Thymus (tissue), 14 donors: ENCODE measurements at places on chromosomes 11 and 22.
A peak's percentile ranks its signal among the peaks of the same experiment; 100 is the strongest.

- DNase-seq, result peak; percentile 41
Observed at GRCh38 chr11:72471005-72471898, 36.9 kb upstream of the CLPB start.

DNA sequence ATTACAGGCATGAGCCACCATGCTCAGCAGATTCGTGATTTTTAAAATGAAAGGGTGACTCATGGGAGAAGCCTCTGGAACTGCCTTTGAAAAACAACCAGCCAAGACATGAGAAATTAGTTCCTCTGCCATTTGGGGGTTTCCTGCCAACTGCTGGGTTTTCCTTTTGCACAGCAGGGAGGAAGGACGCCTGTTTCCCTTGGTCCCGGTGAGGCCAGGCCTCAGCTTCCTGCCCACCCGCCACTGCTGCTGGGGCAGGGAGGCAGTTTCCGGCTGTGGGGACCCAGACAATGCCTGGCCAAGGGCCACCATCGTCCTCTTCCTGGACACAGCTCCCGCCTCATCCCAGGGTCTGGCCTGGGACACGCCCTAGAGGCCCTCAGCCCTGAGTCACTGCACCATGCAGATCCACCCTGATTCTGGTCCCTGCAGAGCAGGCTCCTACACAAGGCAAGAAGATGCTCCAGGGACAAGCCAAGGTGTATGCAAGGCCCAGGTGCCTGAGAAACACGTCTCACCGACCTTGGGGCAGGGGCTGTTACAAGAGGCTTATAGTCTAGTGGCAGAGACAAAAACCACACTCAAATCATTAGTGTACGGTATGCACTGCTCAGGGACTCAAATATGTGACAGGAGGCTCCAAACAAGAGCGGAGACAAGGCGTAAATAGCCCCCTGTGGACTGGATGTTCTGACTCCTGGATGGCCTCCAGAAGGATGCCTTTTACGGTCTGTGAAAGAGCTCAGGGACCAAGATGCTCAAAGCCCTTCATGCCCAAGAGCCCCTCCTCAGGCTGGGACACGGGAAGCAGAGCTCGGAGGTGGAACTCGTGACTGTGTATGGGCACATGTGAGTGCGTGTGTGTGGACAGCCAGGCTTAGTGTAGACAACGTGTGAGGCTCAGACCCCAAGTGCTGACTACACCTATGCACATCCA lies 10.0 kb downstream of the PPM1F start:
- DNase-seq, result peak; percentile 21

DNA sequence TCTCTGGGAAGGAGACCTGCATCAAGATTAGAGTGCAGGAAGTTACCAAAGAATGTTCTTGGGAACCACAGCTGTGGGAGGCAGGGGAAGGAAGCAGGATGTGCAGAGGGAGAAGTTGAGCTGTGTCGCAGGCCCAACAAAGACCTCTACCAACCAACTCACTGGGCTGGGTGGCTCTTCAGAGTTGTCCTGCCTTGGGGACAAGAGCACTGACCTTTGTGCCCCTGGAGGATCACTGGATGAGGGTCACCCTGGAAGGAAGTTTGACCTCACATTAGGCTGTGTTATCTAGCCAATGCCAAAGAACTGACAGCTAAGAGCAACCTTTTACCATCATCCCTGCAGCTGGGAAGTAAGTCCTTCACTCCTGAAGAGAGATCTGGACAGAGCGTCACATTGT lies 130.6 kb downstream of the RRAS2 start:
- DNase-seq, result no peak

GRCh38 chr11:76699451-76700091 lies 29.0 kb upstream of the LRRC32 start:
- DNase-seq, result no peak

GRCh38 chr11:107757661-107758060 lies 45.8 kb upstream of the SLN start:
- DNase-seq, result no peak
